Stomach (tissue), 19 donors: ENCODE measurements at places on chromosomes 6 and 20. TPM values are rescaled to one million over a fixed set of nuclear protein-coding genes. Genes with fewer than 3 reads are reported as not detected.

DNA sequence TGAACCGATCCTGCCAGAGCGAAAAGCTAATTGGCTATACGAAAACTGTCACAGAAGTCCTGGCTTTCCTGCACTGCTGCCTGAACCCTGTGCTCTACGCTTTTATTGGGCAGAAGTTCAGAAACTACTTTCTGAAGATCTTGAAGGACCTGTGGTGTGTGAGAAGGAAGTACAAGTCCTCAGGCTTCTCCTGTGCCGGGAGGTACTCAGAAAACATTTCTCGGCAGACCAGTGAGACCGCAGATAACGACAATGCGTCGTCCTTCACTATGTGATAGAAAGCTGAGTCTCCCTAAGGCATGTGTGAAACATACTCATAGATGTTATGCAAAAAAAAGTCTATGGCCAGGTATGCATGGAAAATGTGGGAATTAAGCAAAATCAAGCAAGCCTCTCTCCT lies 14.2 kb downstream of the CCR6 start:
- DNase-seq = no peak
- H3K27ac ChIP-seq = no peak overlapping the region
- no peak overlapping the region for H3K4me3 ChIP-seq
- H3K4me1 ChIP-seq = no peaks in the 10 kb centered on the region

- no peaks in the 10 kb centered on the region for H3K4me1 ChIP-seq
- H3K4me3 ChIP-seq = no peak overlapping the region
- H3K27me3 ChIP-seq = peaks cover 11% of the 10 kb centered on the region
- DNase-seq = no peak
These were observed 42.9 kb downstream of the LINC00237 start for GRCh38 chr20:21063276-21063675.

DNA sequence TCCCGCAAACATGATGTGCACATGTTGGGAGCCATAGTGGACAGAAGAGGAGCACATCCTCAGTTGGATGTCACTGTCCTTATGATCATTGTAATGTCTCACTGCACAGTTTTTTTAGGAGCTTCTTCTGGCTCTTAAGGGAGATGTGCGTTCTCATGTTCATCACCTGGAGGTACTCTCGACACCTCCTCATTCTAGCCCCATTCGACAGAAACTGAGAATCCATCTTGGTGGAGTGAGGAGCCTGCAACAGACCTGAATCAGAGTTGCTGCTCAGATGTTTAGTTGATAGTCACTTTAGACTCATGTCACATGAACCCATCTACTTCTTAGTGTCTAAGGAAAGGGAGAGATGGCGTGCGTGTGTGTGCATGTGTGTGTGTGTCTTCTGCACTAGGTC lies 2.3 kb upstream of the BMP6 start:
- peaks cover 27% of the 10 kb centered on the region for H3K27me3 ChIP-seq
- H3K27ac ChIP-seq = no peak overlapping the region
- no peak overlapping the region for H3K4me3 ChIP-seq
- H3K36me3 ChIP-seq = no peaks in the 10 kb centered on the region

- no peaks in the 10 kb centered on the region for H3K36me3 ChIP-seq
- no peak overlapping the region for H3K27ac ChIP-seq
- no peak overlapping the region for H3K4me3 ChIP-seq
- no peak for DNase-seq
- no peaks in the 10 kb centered on the region for H3K4me1 ChIP-seq
These were observed 96.8 kb upstream of the SLC35F1 start for GRCh38 chr6:117810269-117810668.

GRCh38 chr6:30184417-30185031 lies 21.2 kb downstream of the TRIM15 start:
- no peak for DNase-seq
- H3K27ac ChIP-seq = no peak overlapping the region
- H3K27me3 ChIP-seq = no peaks in the 10 kb centered on the region
- H3K36me3 ChIP-seq = peaks cover 47% of the 10 kb centered on the region
- H3K4me3 ChIP-seq = no peak overlapping the region

DNA sequence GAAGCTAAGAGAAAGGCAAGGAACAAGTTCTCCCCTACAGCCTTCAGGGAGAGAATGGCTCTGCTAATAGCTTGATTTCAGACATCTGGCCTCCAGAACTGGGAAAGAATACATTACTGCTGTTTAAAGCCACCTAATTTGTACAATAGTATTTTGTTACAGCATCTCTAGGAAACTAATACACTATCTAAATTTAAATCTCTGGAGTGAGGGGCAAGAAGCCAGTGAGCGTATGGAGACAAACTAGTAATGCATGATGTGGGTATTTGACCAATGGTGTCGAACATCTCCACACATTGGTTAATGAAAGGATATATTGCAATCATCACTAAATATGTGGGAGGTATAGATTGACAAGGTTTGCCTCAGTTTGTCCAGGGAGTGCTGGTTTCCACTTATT lies 451.5 kb downstream of the EPM2A start:
- H3K4me1 ChIP-seq = no peaks in the 10 kb centered on the region
- H3K27me3 ChIP-seq = no peaks in the 10 kb centered on the region

DNA sequence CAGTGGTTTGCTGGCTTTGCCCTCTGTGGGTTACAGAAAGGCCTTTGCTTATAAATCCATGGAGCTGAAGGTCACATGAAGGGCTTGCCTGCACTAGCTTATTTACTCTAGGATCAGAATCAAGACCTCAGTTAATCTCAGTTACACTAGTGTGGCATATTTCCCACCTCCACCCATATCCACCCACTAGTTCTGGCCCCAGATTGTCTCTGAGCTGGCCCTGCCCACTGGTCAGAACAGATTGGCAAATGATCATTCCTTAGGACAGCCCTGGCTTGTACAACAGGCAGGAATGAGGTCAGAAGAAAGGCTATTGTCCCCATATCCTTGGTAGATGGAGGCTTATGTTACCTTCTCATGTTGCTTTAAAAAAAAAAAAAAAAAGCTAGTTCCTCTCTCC lies 33.3 kb upstream of the SASH1 start:
- no peaks in the 10 kb centered on the region for H3K27me3 ChIP-seq
- H3K4me1 ChIP-seq = peaks cover 7% of the 10 kb centered on the region
- no peaks in the 10 kb centered on the region for H3K36me3 ChIP-seq
- no peak overlapping the region for H3K27ac ChIP-seq
- H3K4me3 ChIP-seq = no peak overlapping the region

DNA sequence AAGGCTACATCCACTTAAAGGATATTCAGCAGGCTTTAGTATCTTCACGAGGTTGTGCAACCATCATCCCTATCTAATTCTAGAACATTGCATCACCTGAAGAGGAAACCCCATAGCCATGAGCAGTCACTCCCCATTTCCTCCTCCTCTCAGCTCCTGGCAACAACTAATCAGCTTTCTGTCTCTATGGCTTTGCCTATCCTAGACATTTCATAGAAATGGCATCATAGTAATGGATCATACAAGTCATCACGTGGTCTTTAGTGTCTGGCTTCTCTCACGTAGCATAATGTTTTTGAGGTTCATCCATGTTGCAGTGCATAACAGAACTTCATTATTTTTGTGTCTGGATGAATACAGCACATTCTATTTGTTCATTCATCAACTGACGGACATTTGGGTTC lies 20.5 kb downstream of the SNAI1 start:
- H3K27me3 ChIP-seq = no peaks in the 10 kb centered on the region
- H3K27ac ChIP-seq = no peak overlapping the region
- H3K4me3 ChIP-seq = no peak overlapping the region
- no peaks in the 10 kb centered on the region for H3K4me1 ChIP-seq
- peak; percentile 44 for DNase-seq

DNA sequence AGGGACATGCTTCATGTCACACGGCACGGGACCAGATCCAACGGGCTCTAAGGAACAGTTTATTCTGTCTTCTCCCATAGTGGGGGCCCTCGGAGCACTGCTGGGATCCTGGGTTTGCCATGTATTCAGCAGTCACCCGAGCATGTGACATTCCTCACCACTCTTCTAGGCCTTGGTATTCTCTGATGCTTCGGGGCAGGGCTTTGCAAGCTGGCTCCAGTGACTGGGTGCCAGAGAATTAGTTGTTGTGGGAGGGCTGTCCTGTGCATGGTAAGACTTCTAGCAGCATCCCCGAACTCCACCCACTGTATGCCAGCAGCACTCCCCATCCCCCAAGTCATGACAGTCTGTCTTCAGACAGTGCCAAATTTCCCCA lies 5.4 kb downstream of the CCN5 start:
- peak overlapping the region; percentile 40 for H3K27ac ChIP-seq
- H3K27me3 ChIP-seq = peaks cover 6% of the 10 kb centered on the region
- H3K4me1 ChIP-seq = peaks cover 25% of the 10 kb centered on the region
- no peak for DNase-seq

DNA sequence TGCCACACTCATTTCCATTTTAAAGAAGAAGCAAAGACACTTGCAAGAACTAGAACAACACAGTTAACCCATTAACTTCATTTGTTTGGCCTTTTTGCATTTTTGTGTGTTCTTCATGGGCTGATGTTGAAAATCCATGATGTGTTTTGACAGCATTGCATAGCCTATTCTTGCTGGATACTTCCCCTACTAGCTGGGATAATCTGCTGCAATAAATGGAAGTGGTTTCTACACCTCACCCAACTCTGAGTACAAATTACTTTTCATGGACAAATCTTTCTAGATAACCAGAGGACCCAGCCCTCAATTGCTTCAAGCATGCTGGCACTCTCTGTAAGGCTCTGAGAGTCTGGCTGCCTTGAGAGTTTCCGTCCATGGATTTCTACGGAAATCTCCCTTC lies 26.5 kb downstream of the CST9L start:
- no peak overlapping the region for H3K27ac ChIP-seq
- no peaks in the 10 kb centered on the region for H3K4me1 ChIP-seq

GRCh38 chr20:5734602-5735001 lies 15.6 kb upstream of the SHLD1 start:
- H3K27ac ChIP-seq = no peak overlapping the region
- no peaks in the 10 kb centered on the region for H3K36me3 ChIP-seq
- no peak overlapping the region for H3K4me3 ChIP-seq
- DNase-seq = no peak
- peaks cover 43% of the 10 kb centered on the region for H3K4me1 ChIP-seq
- H3K27me3 ChIP-seq = no peaks in the 10 kb centered on the region

- H3K27ac ChIP-seq = no peak overlapping the region
- H3K27me3 ChIP-seq = no peaks in the 10 kb centered on the region
- H3K36me3 ChIP-seq = no peaks in the 10 kb centered on the region
These were observed 88.8 kb downstream of the DZANK1 start for GRCh38 chr20:18377896-18378481.

DNA sequence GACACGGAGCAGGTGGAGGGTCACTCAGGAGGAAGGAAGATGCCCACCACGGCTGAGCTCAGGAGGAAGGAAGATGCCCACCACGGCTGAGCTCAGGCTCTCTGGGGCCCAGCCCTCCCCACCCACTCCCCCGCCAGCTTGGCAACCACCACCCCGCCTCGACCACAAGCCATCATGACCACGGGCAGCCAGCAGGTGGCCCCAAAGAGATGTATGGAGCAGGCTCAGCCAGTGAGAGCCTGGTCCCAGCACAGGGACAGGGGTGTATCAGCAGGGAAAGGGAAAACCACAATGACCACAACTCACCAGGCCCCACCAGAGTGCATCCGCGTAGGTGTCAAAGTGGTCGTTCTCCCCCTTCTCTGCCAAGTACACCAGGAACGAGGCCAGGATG lies 30.4 kb downstream of the KCNQ2 start:
- no peaks in the 10 kb centered on the region for H3K4me1 ChIP-seq
- H3K27me3 ChIP-seq = peaks cover 79% of the 10 kb centered on the region
- H3K36me3 ChIP-seq = no peaks in the 10 kb centered on the region
- peak; percentile 73 for DNase-seq

- no peak for DNase-seq
- H3K4me1 ChIP-seq = peaks cover 4% of the 10 kb centered on the region
- H3K36me3 ChIP-seq = no peaks in the 10 kb centered on the region
- H3K27me3 ChIP-seq = no peaks in the 10 kb centered on the region
- no peak overlapping the region for H3K4me3 ChIP-seq
- no peak overlapping the region for H3K27ac ChIP-seq
These were observed 134.4 kb downstream of the ERMARD start for GRCh38 chr6:169885831-169886230.

GRCh38 chr6:133033263-133033662 lies 207.9 kb upstream of the EYA4 start:
- no peaks in the 10 kb centered on the region for H3K36me3 ChIP-seq
- no peaks in the 10 kb centered on the region for H3K4me1 ChIP-seq
- no peak overlapping the region for H3K4me3 ChIP-seq
- DNase-seq = no peak

DNA sequence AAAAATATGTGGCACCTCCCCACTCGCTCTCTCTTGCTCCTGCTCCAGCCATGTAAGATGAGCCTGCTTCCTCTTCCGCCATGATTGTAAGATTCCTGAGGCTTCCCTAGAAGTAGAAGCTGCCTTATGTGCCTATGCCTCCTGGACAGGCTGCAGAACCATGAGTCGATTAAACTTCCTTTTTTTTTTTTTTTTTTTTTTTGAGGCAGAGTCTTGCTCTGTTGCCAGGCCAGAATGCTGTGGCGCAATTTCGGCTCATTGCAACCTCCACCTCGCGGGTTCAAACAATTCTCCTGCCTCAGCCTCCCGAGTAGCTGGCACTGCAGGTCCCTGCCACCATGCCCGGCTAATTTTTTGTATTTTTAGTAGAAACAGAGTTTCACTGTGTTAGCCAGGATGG lies 112.5 kb downstream of the FAM217A start:
- H3K4me3 ChIP-seq = no peak overlapping the region
- no peak for DNase-seq
- no peaks in the 10 kb centered on the region for H3K27me3 ChIP-seq
- H3K36me3 ChIP-seq = no peaks in the 10 kb centered on the region
- no peaks in the 10 kb centered on the region for H3K4me1 ChIP-seq

DNA sequence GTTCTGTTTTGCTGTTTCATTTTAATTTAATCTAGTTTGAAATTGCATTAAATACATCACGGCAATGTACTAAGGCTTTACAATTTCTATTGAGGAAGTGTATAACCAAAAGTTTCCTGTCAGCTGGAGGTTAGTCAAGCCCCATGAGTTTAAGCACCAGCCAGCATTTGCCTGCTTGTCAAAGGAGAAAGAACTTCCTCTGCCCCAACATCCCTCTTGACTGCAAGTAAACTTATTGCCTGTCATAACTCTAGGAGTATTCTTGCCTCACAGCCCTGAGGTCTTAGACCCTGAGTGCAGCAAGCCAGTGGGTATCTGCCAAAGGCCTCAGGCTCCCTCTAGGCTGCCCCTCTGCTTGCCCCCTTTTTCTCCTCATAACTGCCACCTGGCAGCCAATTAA lies 106.7 kb upstream of the INSM1 start:
- DNase-seq = no peak
- no peaks in the 10 kb centered on the region for H3K27me3 ChIP-seq
- no peak overlapping the region for H3K4me3 ChIP-seq
- H3K36me3 ChIP-seq = no peaks in the 10 kb centered on the region
- H3K27ac ChIP-seq = no peak overlapping the region

- no peaks in the 10 kb centered on the region for H3K27me3 ChIP-seq
- H3K4me1 ChIP-seq = no peaks in the 10 kb centered on the region
- no peak overlapping the region for H3K4me3 ChIP-seq
- H3K36me3 ChIP-seq = no peaks in the 10 kb centered on the region
These were observed 95.0 kb downstream of the AK9 start for GRCh38 chr6:109595998-109596397.

The METTL24 gene
- 15.4 TPM for total RNA-seq

The RIPOR2 gene
- total RNA-seq = 12.5 TPM

The PKIG gene
- 113 TPM for total RNA-seq

The BTNL2 gene
- total RNA-seq = not detected

The MATN4 gene
- total RNA-seq = not detected

The SPATA25 gene
- total RNA-seq = 13.9 TPM

The CST4 gene
- not detected for total RNA-seq

The ZNF512B gene
- total RNA-seq = 11.0 TPM

The KCNS1 gene
- total RNA-seq = not detected

The TSPO2 gene
- not detected for total RNA-seq

The YWHAB gene
- total RNA-seq = 127 TPM
